ENCODE measurements at places on chromosomes 12 and 14. TPM values are rescaled to one million over a fixed set of nuclear protein-coding genes. Genes with fewer than 3 reads are reported as not detected.

Gene SERPINA12
- total RNA-seq = not detected

Gene CPNE6
- not detected for total RNA-seq

Gene ERBB3
- 64.3 TPM for total RNA-seq

Gene GALC
- total RNA-seq = 8.7 TPM

Gene BMP4
- total RNA-seq = 2.1 TPM

Gene LTB4R
- total RNA-seq = 2.4 TPM

Gene ESPL1
- 0.63 TPM for total RNA-seq

Gene CMKLR1
- total RNA-seq = 3.6 TPM

Gene SLC6A15
- not detected for total RNA-seq

Gene KRT83
- not detected for total RNA-seq

Gene CHMP4A
- 23.3 TPM for total RNA-seq

- no peak for DNase-seq
Observed at GRCh38 chr14:87397499-87397898, 595.5 kb downstream of the GALC start.

DNA sequence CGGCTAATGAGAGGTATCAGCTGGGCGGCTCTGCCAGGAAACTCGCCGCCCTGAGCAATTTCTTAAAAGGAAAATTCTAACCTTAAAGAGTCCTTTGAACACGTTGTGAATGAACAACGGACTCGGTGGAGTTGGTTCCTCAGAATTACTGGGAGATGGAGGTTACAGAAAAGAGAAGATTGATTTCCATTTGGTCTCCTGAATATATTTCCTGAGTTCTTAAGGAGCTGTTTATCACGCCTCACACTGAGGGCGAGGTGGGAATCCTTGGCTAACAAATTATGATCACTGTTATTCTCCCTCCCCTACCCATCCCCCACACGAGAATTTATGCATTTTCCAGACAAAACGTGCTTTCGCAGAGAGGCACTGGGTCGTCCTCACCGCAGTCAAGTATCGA is 194.5 kb upstream of the C14orf180 start:
- no peak for DNase-seq

- DNase-seq = no peak
Observed at GRCh38 chr14:68104518-68104917, 284.9 kb downstream of the RAD51B start.

DNA sequence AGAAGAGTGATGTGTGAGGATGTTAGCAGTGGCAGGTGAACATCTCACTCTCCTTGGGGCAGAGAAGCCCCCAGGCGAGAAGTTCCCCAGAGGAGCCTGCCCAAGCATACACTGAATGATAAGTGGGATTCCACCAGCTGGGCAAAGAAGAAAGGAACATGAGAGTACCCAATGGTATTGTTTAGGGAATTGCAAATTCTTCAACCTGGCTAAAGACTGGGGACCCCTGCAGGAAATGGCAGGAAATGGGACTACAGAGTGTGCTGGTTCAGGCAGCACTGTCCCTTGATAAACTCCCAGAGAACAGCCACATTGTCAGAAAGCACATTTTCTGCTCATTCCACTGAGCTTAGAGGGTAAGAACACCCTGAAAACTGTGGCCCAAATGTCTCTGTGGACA is 121.3 kb downstream of the RPS29 start:
- DNase-seq = no peak

GRCh38 chr14:95346820-95347219 is 27.1 kb upstream of the CLMN start:
- DNase-seq = no peak

- DNase-seq = no peak
Observed at GRCh38 chr12:106135781-106136180, 3.0 kb downstream of the NUAK1 start.

DNA sequence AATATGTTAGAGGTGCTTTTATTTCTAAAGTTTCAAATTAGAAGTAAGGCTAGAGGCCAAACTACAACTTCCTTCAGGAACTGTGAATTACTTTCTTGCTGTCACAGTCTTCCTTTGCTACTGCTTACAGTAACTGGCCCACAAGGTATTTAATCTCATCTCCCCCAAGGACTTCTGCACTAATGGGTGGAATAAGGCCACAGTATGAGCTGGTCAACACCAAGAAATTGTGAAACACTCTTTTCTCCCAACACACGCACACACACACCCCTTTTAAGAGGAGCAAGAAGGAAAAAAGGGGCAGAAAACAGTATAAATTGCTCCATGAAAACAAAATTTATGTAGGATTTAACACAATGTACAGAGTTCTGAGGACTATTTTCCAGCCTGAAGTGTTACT is 45.6 kb downstream of the SCAF11 start:
- no peak for DNase-seq

DNA sequence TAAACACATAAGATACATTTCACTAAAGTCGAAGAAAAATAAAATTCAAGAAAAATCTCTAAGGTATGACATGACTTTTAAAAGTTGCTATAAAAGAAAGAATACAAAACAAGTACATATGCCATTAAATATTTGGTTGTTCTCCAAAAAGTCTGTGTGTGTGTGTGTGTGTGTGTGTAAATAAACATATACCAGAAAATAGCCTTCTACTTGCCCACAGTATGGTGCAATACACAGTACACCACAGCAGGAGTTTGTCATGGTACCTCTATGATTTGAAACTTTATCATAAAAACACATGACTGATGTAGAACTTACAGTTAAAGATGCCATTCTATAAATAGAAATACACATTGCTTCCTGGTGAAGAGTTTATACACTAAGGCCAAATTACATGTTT is 692.7 kb upstream of the MGAT4C start:
- DNase-seq = no peak

DNA sequence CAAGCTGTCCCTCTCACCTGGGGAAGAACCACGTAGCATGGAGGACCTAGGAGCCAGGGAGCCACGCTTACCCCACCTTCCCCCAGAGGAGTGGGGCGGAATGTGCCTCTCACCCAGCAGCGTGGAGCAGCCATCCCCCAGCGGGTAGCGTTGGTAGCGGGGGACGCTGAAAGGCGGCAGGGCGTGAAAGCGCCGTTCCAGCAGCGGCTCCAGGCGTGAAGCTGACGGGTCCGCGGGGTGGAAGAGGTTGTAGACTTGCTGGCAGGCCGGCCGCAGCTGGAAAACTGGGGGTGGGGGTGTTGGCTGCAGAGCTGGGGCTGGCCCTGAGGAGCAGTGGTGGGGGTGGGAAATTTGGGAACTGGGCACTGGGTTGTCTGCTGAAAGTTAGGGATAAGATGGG is 11.9 kb downstream of the ARL6IP4 start:
- no peak for DNase-seq

- no peak for DNase-seq
Observed at GRCh38 chr14:95380350-95381042, 60.8 kb upstream of the CLMN start.

DNA sequence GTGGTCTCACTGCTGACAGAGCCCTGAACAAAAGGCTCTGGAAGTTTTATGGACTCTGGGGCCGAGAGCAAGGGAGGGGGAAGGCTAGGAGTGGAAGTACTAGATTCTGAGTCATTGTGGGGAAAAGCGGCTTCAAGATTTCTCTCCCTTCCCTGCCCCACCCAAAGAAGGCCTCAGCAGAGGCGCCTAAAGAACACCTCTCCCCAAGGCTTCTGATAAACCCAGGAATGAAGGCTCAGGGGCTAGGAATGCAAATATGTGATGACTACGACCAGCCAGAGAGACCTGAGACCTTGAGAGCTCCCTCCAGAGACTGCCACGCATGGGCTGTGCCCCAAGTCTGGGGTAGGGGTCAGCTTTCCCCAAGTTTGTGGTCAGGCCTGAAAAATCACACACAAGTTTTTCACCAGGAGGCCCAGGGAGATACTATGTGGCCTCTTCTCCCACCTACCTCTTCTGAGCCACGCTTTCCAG is 130.7 kb upstream of the HIF1A start:
- DNase-seq = no peak

DNA sequence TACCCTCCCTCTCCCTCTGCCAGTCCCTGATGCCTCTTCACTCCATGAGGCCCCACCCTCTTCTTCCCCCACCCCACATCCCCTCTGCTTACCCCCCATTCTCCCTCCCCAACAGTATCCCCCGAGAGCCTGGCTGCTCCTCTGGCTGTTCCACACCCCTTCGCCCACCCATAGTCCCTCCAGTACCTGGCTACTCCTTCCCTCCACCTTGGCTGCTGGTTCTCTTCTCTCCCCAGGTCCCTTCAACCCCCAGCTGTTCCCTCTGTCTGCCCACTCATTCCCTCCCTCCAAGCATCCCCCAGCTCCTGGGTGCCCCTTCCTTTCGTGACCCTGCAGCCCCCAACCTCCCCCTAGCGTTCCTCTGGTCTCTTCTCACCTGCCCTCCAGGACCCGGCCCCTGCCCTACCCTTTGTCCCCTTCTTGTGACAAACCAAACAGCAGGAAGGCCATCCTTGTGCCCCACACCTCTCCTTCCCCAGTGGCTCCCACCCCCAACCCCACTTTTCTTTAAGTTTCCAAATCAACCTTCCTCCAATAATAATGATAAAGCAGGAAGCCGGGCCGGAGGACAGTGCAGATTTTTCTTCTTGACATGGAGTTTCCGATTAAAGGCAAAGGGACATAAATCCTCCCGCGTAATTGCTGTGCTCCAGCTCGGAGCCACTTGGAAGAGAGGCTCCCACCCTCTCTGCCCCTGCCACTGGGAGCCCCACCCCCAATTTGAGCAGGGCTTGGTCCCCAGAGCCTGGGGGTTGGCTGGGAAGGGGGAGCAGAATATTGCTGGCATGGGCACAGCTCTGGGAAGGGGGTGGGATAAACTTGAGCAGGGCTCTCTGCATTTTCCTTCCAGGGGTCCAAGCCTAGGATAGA is 40.0 kb downstream of the SMUG1 start:
- no peak for DNase-seq

- DNase-seq = no peak
Observed at GRCh38 chr14:69107407-69108003, 45.4 kb downstream of the DCAF5 start.

- DNase-seq = peak; percentile 43
Observed at GRCh38 chr12:52010152-52010622, 3.4 kb downstream of the TAMALIN start.

- DNase-seq = no peak
Observed at GRCh38 chr12:130044991-130045621, 117.2 kb upstream of the FZD10 start.

DNA sequence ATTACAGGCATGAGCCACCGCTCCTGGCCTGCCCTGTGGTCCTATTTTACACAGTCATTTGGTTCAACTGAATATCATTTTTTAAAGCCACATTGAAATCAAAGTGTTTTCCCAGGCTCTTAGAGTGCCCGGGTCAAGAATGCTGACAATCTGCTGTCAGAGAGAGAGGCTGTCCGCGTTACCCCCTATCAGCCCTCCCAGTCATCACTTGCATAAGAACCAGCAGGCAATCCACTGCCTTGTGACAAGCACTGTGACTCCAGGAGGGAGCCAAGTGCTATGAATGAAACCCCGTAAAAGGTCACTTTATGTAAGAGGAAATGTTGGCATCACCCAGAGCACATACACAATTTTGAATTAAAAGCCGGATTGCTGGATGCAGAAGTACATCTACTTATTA is 13.5 kb downstream of the PHLDA1 start:
- no peak for DNase-seq

GRCh38 chr14:71985538-71986189 is 53.4 kb downstream of the RGS6 start:
- no peak for DNase-seq

- no peak for DNase-seq
Observed at GRCh38 chr12:43011383-43011926, 421.9 kb upstream of the PRICKLE1 start.

DNA sequence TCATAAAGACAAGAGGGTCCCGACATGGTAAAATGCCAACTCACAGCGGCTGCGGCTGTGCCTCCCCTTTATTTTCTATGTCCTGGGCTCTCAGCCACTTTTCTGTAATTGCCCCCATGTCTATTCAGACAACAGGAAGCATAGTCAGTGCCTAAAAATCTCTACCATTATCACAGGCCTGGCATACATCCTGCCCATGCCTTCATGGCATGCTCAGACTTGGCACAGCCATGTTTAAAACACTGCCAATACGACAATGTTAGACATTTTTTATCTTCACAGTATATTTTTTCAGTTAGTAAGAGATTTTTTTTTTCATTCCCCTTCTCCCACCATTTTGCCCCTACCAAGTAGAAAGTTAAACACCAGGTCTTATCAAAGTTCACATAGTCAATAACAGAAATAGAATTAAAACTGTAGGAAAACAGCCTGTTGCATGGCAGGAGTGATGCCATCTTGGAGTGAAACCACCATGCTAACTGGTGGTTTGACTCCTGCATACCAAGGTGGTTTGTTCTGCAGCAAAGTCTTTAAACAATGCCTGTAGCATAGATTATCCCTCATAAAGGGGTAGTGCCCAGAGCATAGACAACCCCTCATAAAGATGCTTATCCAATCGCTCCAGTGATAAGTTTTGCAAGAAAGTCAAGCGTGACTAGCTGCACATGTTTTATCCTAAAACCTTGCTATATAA is 18.9 kb upstream of the CERS5 start:
- DNase-seq = no peak

- DNase-seq = no peak
Observed at GRCh38 chr14:29037411-29037810, 270.8 kb downstream of the FOXG1 start.

DNA sequence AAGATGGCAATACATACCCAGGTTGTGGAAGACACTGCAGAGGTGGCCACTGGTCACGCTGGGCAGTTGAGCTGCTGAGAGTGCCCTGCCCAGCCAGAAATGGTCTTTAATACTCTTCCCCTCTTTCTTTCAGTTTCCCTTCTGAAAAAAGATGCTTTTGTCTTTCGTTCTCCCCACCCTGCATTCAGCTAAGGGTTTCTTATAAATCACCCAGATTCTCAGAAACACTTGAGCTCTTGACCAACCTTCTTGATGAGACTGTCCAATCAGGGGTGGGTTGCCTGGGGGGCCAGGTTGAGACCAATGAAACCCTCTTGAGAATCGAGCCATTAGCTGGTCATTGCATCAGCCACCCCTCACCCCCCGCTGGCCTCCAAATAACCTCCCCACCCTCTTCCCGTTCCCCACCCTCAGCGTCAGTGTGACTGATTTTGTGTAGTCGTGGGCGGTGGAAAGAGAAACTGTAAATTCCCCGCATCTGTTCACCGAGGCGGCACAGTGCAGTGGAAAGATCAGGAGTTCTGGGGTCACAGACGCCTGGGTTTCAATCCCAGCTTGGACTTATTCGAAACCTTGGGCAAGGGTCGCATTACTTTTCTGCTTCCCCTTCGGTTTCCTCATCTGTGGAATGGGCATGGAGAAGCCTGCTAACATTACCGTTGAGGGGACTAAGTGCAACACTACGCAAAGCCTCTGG is 52.3 kb downstream of the SLC25A47 start:
- DNase-seq = peak; percentile 37

- no peak for DNase-seq
Observed at GRCh38 chr14:97290065-97290464, 492.9 kb downstream of the VRK1 start.

DNA sequence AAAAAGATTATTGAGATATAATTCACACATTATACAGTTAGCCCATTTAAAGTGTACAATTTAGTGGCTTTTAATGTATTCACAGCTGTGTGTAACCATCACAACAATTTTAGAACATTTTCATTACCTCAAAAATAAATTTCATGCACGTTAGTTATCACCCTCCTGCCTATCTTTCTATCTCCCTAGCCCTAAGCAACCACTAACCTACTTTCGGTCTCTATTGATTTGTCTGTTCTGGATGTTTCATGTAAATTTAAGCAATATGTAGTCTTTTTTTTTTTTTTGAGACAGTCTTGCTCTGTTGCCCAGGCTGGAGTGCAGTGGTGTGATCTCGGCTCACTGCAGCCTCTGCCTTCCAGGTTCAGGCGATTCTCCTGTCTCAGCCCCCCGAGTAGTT is 439.4 kb downstream of the PCNX1 start:
- no peak for DNase-seq

GRCh38 chr12:22271023-22271422 is 63.5 kb downstream of the ST8SIA1 start:
- no peak for DNase-seq
